ENCODE measurements at places on chromosomes 16 and 17. TPM values are rescaled to one million over a fixed set of nuclear protein-coding genes. Genes with fewer than 3 reads are reported as not detected.

DNA sequence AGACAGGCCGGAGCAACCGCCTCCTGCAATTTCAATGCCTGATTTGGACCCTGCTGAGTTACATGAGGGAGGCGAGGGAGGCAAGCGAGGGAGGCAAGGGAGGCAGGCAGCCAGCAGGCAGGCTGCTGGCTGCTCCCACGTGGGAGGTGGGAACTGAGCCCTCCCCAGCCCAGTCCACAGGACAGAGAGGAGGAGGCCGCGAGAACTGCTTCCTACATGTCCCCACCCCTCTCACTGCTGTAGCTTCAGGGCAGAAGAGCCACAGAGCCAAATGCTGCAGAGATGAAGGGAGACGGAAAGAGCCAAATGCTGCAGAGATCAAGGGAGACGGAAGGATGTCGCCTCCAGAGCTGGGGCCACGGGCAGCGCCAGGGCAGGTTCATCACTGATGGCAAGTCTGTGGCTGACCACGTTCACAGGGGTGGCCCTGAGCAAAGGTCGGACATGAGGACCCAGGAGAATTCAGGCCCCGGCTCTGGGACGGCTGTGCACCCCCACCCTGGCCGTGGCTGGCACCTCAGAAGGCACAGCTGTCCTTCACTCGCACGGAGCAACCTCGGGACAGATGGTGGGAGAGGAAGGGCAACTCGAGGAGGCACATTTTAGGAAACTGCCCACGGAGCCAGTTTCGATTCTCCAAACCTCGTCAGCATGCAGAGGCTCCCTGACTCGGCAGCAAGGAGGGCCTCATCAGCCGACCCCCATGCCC lies 21.5 kb downstream of the RPH3AL start:
- no peak for DNase-seq

DNA sequence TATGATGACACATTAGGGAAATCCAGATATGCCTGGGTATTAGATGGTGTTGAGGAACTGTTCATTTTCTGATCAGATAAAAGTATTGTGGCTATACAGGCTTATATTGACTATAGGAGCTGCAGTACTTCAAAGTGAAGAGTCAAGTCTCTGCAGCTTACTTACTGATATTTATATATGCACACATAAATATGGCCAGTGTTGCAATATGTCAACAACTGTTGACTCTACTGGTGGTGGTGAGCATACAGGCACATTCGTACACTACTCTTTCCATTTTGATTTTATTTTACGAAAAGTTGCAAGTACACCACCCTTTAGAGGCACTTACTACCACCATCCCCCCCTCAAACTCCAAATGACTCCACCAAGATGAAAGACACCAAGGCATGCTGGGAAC lies 2.5 kb downstream of the CIAO2B start:
- DNase-seq, result no peak

DNA sequence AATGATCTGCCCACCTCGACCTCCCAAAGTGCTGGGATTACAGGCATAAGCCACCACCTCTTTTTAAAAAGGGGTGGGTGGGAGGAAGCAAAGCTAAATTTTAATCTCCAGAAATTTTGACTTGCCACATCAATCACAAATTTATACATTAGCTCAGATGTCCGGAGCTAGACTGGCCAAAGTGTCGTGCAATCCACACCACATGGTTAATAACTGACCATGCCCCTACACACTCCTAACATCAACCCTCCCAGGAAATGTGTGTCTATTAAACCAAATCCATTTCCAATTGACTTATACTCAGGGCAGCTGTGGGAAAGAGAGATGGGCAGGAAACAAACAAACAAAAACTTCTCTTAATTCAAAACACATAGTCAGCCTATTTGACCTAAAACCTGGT lies 29.9 kb downstream of the SMURF2 start:
- no peak for DNase-seq

DNA sequence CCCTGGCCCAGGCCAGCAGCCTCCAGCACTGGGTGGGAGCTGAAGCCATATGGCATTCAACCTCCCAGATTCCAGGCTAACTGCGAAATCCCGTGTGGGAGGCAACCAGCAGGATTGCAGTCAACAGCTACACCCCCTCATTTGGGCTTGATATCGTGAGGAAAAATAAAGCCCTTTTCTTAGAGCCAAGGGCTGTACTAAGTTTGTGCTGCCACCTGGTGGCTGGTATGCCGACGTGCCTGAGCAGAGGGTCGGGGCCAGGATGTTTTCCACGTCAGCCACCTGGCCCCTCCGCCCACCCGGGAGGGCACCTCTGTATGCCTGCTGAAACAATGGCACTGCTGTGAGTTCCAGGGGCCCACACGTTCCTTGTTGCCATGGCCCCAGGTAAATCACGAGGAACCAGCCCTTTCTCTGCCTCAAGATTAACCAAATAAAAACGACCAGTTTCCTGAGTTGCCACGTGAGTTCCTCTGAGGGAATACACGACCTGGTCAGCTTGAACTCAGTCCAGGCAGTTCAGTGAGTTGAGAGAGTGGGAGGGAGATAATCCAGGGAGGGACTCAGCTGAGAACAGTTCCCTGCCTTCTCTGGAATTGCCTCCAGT lies 9.0 kb downstream of the TMEM98 start:
- DNase-seq, result peak; percentile 77

- no peak for DNase-seq
These were observed 721 bp downstream of the TBCD start for GRCh38 chr17:82752371-82753200.

- no peak for DNase-seq
These were observed 31.8 kb downstream of the PITPNM3 start for GRCh38 chr17:6524520-6524919.

GRCh38 chr17:62822080-62822904 lies 14.2 kb upstream of the MARCHF10 start:
- no peak for DNase-seq

DNA sequence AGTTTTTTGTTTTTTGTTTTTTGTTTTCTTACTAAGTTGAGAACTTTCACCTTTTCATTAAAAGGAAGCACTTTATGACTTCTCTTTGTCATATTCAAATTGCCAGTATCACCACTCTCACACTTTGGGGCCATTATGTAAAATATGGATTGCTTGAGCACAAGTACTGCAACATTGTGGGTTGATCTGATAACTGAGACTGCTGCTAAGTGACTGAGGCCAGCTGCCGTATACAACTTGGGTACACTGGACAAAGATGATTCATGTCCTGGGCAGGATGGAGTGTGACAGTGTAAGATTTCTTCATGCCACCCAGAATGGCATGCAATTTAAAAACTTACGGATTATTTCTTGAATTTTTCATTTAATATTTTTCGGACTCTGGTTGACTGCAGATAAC lies 7.8 kb downstream of the TTC19 start:
- no peak for DNase-seq

- no peak for DNase-seq
These were observed 12.8 kb downstream of the CRISPLD2 start for GRCh38 chr16:84832488-84833143.

- DNase-seq, result no peak
These were observed 718 bp upstream of the CBFB start for GRCh38 chr16:67028167-67028695.

DNA sequence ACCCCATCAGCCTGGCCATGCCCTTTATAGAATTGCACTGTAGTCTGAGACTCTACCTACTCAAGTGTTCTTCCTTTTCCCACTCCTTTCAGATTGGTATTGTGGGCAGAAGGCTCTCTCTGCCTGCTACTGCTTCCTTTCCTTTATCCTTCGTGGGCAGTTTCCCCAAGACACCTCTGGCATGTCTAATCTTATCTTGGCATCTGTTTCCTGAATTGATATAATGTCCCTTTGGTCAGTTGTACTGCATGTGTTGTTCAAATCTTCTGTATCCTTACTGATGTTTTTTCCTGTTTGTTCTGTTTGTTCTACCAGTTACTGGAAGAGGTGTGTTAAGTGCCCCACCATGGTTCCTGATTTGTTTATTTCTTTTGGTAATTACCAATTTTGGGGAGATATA lies 29.5 kb upstream of the MSI2 start:
- no peak for DNase-seq

GRCh38 chr17:27247071-27247957 lies 46.6 kb upstream of the WSB1 start:
- DNase-seq, result no peak

DNA sequence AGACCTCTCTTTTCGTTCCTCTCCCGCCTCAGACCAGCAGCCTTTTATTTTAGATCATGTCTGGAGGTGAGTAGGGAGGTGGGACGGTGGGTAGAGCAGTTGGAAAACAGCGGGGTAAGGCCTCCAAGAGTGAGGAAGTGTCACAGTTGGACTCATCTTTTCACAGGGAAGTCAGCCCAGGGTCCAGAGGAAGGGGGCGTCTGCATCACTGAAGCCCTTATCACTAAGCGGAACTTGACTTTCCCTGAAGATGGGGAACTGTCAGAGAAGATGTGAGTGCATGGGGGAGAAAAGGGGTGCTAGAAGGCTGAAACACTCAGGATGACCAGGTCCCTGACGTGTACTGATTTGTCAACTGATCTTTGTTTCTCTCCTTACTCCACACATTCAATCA lies 461 bp downstream of the LRRC46 start:
- DNase-seq, result no peak

GRCh38 chr16:88481851-88482250 lies 28.8 kb downstream of the ZFPM1 start:
- no peak for DNase-seq

DNA sequence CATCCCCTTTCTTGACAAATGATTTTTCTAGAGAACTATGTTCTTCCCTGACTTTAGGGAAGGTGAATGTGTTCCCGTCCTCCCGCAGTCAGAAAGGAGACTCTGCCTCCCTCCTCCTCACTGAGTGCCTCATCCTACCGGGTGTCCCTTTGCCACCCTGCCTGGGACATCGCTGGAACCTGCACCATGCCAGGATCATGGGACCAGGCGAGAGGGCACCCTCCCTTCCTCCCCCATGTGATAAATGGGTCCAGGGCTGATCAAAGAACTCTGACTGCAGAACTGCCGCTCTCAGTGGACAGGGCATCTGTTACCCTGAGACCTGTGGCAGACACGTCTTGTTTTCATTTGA lies 7.4 kb downstream of the NAT9 start:
- DNase-seq, result no peak

GRCh38 chr16:80828495-80828894 lies 24.1 kb upstream of the CDYL2 start:
- DNase-seq, result no peak

- DNase-seq, result peak; percentile 20
These were observed 3.6 kb downstream of the MON1B start for GRCh38 chr16:77194295-77195231.

DNA sequence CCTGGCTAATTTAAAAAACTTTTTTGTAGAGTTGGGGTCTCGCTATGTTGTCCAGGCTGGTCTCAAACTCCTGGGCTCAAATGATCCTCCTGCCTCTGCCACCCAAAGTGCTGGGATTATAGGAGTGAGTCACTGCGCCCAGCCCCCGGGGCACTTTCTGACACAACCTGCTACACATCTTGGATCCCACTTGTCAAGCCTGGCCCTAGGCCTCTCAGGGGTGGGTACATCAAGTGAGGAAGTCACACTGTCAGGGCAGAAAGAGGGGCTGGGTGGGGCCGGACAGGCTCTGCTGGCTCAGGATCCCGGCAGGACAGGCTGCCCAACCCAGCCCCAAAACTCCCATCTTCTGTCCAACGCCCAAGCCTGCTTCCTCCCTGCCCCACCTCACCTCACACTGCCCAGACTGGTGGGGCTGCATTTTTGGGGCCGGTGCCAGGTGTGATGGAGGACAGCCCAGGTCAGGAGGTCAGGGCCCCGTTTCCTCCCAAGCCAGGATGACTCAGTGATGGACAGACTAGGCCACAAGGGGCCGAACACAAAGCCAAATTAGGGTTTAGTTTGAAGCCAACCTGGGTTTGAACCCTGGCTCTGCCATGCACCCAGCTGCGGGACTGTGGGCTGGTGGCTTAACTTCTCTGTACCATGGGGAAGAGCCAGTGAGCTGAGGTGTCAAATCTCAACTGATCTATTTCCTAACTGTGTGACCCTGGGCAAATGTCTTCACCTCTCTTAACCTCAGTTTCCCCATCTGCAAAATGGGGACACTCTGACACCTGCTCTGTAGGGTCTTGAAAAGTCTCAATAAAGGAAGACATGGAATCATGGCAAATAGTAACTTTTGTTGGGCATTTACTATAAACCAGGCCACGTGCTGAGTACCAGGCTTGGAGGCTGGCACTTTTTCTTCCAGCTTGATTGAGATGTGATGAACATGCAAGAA lies 8.9 kb upstream of the PPL start:
- DNase-seq, result no peak

DNA sequence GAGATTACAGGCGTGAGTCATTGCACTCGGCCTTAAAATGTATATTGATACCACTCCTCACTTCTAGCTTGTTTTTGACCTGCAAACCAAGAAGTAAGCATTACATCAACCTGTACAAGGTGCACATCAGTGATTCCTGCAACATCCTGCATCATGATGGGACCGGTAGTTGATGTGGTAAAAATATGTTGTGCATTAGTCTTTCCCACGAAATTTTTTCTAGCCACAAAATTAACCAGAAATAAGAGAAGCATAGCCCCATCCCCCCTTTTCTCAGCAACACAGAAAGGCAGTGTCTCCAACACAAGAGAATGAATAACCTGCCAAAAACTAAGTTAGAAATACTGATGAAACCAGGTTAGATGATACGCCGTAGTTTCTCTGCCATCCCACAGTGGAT lies 21.1 kb upstream of the NSMCE1 start:
- DNase-seq, result no peak

- no peak for DNase-seq
These were observed 251.3 kb downstream of the HS3ST3A1 start for GRCh38 chr17:13350466-13350865.

- DNase-seq, result no peak
These were observed 19.2 kb downstream of the KDM8 start for GRCh38 chr16:27222249-27223225.

Gene KRTAP17-1
- not detected for total RNA-seq

Gene SLC25A10
- 22.2 TPM for total RNA-seq

Gene TP53TG3F
- total RNA-seq, result not detected

Gene CYB5D1
- 18.0 TPM for total RNA-seq

Gene RNU2-1
- total RNA-seq, result 2,656 TPM

Gene TBC1D3G
- not detected for total RNA-seq

Gene CCL17
- not detected for total RNA-seq

Gene TNP2
- not detected for total RNA-seq

Gene NOD2
- 1.1 TPM for total RNA-seq

Gene PCGF2
- total RNA-seq, result 86.1 TPM

Gene CES1
- total RNA-seq, result 0.52 TPM

Measured in H1 (cell line).